ENCODE measurements at places on chromosomes 13 and 19.

GRCh38 chr19:51901860-51902259 lies 3.0 kb downstream of the ZNF649 start:
- no peak for DNase-seq

- no peak for DNase-seq
Measured at GRCh38 chr13:69820180-69820579, 287.4 kb upstream of the ATXN8OS start.

DNA sequence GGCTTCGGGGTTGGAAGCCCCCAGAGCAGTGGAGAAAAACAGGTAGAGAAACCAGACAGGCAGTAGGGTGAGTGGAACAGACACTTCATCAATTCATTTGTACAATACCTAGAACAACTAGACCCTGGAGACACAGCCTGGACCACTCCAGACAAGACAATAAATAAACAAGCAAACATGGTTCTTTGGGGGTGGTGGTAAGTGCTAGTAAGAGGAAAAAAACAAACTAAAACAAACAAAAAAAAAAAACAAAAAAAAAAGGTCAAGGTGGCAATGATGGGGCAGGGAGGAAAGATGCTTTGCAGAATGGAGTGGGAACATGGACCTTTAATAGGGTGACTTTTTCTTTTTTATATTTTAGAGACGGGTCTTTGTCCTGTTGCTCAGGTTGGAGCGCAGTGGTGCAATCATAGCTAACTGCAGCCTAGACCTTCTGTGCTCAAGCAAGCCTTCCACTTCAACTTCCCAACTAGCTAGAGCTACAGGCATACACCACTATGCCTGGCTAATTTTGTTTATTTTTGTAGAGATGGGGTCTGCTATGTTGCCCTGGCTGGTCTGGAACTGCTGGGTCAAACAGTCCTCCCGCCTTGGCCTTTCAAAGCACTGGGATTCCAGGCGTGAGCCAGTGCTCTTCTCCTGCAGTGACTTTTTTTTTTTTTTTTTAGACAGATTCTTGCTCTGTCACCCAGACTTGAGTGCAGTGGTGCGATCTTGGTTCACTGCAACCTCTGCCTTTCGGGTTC lies 3.1 kb downstream of the JUNB start:
- DNase-seq = no peak

DNA sequence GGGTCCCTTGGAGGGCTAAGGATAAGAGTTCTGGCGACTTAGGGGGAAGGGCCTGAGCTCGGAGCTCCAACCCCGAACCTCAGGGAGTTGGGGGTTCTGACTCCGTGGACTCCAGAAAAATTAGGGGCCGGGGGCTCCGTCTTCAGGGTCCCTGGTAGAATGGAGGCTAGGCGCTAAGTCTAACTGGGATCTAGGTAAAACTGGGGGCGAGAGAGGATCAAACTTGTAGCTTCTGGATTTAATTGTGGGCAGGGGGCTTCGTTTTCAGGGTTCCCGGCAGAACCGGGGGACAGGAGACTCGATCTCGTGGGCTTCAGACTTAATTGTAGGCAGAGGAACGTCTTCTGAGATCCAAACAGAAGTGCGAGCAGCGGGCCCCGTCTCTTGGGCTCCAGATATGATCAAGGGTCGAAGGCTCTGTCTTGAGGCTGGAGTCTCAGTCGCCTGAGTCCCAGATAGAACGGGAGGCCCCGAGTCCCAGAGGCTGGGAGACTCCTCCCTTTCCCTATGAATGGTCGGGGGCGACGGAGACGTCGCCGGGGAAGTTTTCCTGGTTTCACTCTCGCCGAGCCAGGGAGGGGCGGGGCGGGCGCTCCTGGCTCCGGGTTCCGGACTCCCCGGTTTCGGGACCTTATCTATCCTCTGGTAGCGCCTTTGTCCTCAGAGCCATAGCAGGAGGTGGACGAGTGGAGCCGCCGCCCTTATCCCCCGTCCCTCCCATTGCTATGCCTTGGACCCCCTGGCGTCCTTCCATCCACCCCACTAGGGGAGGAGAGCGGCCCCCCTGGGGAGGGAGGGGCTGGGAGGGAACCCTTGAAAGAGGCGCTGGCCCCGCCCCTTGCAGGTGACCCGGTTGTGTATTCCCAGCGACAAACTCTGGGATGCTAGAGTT lies 1.3 kb downstream of the NECTIN2 start:
- DNase-seq = no peak

GRCh38 chr19:10137751-10138682 lies 18.3 kb upstream of the EIF3G start:
- no peak for DNase-seq

DNA sequence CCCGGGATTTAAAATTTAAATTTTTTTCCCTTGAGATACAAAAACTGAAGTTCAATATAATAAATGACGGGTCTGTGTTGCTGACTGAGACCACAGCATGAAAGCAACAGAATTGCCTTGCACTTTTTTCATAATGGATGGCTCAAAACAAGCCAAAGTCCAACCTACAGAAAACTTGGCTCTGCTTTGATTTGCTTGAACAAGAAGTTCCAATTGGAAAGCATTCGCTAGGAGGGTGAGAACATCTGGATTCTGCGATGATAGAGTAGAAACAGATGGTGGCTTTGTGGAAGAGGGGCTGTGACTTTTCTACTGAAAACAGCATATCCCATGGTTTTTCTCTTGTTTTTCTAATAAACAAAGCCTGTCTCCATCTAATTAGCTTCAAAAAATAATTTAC lies 46.4 kb downstream of the THSD1 start:
- DNase-seq = no peak

DNA sequence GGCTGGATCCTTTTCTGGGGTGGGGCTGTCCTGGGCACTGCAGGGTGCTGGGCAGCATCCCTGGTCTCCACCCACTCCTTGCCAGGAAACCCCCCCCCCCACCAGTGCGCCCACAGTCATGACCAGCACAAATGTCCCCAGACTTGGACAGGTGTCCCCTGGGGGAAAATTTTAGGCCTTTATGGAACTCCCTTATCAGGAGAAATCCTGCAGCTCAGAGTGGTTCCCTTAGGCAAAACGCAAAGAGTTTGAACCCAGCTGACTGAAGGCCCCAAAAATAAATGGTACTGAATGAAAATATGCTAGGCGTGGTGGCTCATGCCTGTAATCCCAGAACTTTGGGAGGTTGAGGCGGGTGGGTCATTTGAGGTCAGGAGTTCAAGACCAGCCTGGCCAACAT lies 51.8 kb downstream of the GADD45B start:
- no peak for DNase-seq

DNA sequence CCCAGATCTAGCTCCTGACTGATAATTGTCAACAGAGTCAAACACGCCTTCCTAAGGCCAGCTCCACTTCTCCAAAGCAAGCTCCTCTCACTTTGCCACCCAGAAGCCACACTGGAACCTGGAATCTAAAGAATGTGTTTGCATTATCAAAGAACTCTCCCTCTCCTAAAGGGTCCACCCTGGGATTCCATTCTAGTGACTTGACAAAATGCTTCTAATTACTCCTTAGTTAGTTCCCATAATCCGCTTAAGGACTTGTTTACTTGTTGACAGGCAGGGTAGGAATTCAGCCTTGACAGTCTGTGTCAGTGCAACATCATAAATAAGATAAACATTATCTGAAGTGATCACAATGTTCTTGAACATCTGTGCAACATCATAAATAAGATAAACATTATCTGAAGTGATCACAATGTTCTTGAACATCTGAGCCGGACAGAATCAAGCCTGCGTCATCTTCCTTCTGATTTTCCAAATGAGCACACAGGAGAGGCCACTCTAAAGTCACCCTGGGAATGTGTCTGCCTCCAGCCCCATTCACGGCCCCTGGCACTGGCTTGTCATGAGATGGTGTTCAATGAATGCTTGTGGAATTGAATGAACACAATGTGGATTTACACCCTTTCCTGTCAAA lies 512.1 kb downstream of the IRS2 start:
- DNase-seq = no peak

All from T-helper 2 cell (primary cell).